Activated CD8-positive, alpha-beta memory T cell treated with anti-CD3 and anti-CD28 coated beads for 48 hours (primary cell): ENCODE measurements at places on chromosomes 3 and 15.
A peak's percentile ranks its signal among the peaks of the same experiment; 100 is the strongest.

DNA sequence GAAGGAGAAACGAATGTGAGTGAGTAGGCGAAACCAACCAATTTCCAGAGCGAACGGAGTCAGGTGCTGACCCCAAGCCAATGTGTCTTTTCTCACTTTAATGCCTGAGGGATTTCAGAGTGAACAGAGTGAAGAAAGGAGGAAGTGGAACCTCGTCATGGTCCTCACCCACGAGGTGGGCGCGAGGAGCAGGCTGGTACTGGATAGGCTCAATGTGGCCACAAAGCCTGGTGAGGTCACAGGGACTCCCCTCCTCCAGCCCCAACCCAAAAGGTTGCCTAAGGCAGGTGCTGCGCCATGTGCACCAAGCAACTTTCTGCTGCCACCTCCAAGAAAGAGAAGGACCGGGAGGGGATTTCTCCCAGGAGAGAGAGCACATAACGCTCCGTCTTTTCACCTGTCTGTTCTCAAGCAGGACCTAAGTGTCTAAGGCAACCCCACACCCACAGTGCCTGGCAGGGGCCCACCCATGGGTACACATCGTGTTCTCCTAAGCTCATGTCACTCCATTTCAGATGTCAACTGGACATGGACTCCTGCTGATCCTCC is 3.8 kb downstream of the NRROS start:
- peak; percentile 29 for DNase-seq

GRCh38 chr15:36478561-36478960 is 100.9 kb upstream of the CDIN1 start:
- no peak for DNase-seq

GRCh38 chr3:77380136-77380535 is 340.2 kb downstream of the ROBO2 start:
- no peak for DNase-seq

DNA sequence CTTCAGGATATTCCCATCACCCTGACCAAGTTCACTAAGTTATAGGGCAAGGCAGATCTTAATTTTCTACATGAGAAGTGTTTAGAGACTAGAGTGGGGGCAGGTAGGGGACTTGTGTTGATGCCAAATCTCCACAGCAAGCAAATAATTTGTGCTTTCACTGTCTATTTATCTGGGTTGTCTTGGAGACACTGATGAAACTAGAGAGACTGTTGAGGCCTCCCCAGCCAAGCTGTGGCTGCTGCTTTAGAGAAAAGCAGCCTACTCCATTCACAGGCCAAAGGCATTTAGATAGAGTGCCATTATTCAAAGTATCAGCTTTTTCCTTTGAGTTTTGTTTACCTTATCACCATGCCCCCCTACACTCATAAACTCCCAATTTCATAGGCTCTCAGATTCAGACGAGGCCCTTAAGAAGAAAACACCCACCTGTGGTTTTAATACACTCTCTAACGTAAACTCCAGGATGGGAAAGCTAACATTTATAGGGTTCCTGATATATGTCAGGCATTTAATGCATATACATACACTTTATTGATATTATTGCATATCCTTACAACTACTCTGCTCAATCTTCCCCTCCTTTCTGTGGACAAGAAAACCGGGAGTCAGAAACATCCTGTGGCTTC is 130.4 kb upstream of the FOXB1 start:
- DNase-seq, result no peak

DNA sequence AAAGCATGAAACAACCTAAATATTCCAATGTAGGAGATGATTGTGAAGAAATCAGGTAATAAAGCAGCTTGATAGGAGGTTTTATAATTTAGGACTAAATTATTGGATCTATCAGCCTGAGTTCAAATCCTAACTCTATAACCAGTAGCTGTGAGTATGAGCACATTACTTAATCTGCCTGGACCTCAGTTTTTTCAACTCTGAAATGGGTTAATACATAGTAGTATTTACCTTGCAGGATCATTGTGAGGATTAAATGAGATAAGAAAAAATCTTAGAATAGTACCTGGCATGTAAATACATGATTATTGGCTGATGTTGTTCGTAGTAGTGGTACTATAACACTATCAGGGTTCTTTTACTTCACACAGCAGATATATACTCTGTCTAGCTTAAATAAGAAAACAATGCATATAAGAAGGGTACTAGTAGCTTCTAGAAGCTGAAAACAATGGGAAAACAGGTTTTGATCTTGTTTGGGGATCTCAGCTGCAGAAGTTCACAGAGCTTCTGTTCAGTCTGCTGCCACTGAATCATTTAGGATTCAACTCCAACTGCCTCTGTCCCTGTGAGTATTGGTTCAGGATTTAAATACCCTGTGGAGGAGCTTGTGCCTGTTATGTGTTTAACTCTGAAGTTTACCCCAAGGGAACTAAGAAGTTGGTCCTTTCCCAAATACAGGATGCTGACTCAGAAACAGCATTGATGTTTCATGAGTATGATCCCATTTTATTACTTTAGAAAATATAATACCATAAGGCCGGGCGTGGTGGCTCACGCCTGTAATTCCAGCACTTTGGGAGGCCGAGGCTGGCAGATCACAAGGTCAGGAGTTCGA is 34.2 kb downstream of the KAT2B start:
- no peak for DNase-seq

DNA sequence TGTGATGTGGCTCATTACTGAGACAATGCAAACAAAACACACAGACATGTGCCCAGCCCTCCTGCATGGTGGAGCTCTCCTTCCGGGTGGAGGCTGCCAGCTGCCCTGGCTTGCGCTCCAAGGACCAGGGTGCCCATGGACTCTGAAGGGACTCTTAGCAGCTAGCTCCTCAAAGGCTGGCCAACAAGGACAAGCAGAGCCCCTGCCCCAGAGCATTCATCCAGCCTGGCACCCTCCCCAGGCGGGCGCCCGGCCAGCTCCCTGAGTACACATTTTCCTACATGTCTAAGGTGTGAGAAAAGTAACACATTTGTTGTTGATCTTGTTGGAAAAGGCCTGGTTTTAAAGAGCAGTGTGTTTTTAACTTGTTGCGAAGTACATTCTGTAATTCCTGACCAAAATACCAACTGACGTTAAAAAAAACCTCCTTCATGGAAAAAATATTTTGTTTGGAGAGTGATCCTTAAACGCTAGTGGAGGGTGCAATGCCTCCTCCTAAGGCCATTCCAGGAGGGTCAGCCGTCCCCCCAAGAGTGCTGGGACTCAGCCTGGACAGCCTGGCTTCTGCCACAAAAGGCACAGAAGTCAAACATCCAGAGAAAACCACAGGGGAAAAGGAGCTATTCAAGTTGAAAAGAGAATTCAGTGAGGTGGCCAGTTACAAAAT is 86.9 kb downstream of the KLF15 start:
- DNase-seq, result no peak

DNA sequence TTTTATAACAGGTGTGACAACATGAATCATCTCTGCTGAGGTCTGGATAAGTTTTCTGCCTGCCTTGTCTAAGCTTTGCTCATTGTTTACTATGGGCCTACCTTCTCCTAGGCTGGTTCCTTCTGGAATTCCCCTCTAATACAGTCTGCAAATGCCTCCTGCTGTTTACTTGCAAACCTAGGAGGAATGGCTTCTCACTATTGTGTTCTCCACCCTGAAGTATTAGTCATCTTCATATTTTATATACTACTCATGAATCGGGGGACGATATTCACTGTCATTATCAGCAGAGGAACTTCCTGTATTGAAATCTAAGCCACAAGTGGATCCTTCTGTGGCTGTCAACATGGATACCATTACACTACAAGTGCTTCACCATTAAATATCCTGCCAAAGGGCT is 154.8 kb downstream of the PLCL2 start:
- no peak for DNase-seq

- DNase-seq, result no peak
These were observed 186.4 kb upstream of the NANOGP8 start for GRCh38 chr15:35271371-35272043.

DNA sequence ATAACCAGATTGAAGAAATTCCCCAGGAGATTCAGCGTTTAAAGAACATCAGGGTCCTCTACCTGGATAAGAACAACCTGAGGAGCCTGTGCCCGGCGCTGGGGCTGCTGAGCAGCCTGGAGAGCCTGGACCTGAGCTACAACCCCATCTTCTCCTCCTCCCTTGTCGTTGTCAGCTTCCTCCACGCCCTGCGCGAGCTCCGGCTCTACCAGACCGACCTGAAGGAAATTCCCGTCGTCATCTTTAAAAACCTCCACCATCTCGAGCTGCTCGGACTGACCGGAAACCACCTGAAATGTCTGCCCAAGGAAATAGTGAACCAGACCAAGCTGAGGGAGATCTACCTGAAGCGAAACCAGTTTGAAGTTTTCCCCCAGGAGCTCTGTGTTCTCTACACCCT is 9.4 kb upstream of the LRRC34 start:
- DNase-seq, result no peak

GRCh38 chr3:46883054-46883829 is 5.7 kb downstream of the PTH1R start:
- no peak for DNase-seq

DNA sequence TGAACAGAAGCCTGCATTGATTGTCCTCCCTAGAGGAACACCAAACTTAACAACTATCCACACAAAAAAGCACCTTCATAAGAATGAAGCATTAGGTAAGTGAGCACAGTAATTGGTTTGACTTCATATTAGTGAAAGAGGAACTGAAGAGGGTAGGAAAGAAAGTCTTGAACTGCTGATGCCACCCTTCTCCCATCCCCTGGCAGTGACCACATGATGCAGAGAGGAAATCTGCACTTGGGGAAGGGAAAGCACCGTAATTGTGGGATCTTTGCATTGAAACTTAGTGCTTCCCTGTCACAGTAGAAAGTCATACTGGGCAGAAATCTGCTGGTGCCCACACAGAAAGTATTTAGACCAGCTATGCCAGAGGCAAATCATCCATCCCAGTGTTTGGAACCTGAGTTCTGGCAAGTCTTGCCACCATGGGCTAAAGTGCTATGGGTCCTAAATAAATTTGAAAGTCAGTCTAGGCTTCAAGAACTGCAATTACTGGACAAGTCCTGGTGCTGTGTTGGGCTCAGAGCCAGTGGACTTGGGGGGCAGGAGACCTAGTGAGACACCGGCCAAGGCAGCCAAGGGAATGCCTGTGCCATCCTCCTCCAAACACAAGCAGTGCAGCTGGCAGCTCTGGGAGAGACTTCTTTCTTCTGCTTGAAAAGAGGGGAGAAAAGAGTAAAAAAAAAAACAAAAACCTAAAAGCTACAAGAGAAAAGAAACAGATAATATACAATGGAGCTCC is 63.6 kb downstream of the SLC15A2 start:
- no peak for DNase-seq

DNA sequence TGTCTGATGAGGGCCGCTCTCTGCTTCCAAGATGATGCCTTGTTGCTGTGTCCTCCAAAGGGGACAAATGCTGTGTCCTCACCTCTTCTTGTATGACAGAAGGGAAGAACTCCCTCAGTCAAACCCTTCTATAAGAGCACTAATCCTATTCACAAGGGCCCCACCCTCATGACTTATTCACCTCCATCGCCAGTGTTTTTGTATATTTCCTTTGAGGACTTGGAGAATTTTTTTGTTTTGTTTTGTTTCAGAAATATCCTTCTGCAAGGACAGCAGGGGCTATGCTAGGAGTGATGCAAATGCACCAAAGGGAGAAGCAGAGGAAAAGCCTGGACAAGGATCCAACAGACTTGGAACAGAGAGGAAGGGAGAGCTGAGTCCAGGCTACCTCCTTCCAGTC is 214.4 kb downstream of the TLE3 start:
- no peak for DNase-seq

GRCh38 chr3:148230473-148230872 is 467.2 kb upstream of the AGTR1 start:
- no peak for DNase-seq

GRCh38 chr15:68176601-68177000 is 28.5 kb downstream of the CALML4 start:
- DNase-seq, result no peak

DNA sequence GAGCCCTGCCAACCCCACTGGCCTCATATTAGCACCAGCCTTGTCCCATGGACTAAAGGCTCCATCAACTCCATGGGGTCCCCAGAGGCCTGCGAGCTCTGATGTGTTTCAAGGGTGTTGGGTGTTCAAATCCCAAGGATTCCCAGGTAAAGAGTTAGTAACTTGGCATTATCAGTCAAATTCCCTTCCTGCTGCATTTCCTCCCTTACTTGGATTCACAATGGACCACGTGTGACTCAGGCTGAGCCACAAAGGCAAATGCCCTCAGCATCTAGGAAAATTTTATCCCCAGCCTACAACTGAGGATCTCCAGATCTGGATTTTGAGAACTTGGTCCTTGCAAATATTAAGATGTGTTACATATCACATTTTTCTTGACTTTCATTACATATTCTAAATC is 58.8 kb downstream of the GADL1 start:
- no peak for DNase-seq

GRCh38 chr3:140443073-140443472 is 234.8 kb upstream of the TRIM42 start:
- DNase-seq, result no peak

DNA sequence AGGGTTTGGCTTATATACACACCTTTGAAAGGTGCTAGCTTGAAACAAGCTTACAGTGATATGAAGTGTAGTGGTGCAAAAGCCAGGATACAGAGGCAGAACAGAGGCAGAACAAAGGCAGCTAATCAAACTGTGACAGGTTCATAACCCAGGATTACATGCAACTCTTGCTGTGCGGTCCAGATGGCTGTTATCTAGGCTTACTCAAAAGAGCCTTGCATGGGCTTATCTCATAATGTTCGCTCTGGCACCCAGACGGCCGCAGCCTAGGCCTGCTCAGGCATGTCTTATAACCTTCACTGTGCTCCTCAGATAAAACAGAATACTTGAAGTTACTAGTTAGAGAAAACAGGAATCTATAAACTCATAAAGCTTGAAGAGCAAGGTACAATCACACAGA is 22.8 kb upstream of the NOX5 start:
- DNase-seq, result no peak

- no peak for DNase-seq
These were observed 3.5 kb upstream of the ISG20 start for GRCh38 chr15:88635318-88635717.

GRCh38 chr3:163657088-163657487 is 1421.2 kb downstream of the SI start:
- DNase-seq, result no peak
